ENCODE measurements at places on chromosomes 4 and X.

DNA sequence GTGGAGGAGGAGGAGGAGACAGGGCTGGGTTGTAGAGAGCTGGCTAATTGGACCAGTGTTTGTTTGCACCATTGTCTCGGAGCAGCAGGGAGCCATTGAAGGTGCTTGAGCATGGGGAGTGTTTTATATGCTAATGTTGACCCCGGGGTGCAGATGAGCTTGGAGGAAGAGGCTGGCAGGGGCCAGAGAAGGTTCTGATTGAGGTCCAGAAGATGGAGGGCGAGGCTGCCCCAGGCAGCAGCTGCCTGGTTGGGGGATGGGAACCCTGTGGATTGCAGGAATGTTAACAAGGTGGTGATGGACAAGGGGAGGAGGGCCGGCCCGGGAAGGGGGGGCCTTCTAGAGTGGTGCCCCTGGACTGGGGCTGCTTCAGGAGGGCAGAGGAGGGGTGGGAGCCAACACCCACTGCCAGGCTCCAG is 18.0 kb downstream of the DOK7 start:
- no peak for DNase-seq

- DNase-seq, result no peak
These were observed 1092.3 kb downstream of the ARAP2 start for GRCh38 chr4:35151816-35152572.

DNA sequence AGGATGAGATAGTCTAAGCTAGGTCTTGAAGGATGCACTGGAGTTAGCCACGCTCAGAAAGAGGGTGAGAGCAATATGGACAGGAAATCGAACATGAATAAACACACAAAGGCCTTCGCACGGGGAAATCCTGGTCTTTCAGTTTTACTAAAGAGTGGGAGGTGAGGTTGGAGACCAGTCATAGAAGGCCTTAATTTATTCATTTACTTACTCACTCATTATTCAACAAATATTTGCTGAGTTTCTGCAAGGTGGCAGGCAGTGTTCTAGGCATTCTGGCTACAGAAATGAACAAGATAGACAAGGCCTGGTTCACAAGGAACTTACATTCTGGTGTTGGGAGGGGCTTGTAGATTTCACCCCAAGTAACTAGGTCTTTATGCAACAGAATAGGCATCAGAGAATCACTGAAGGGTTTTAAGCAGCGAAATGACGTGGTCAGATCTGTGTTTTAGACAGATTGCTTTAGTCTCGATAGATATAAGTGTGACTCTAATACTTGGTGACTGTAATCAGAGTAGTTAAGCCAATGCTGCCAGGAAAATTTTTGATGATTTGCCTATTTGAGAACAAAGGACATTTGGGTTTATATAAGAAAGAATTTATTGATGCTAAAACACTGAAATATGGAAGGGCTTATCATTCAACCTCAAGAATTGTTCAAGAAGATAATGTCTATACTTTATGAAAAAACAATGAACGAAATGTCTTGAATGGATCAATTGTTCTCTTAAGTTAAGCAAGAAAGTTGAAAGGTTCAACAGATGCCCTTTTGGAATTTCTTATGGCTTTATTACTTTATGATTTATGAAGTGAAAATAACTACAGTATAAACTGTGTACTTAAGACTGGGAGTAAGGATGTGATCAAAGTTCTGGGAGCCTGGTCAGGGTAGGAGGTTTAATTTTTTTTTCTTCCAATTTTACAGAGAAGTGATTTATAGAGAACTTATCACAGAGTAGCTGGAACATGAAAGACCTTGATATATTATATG is 184.4 kb upstream of the CASK start:
- DNase-seq, result no peak

GRCh38 chrX:55210931-55211677 is 9.0 kb upstream of the PAGE5 start:
- DNase-seq, result no peak

DNA sequence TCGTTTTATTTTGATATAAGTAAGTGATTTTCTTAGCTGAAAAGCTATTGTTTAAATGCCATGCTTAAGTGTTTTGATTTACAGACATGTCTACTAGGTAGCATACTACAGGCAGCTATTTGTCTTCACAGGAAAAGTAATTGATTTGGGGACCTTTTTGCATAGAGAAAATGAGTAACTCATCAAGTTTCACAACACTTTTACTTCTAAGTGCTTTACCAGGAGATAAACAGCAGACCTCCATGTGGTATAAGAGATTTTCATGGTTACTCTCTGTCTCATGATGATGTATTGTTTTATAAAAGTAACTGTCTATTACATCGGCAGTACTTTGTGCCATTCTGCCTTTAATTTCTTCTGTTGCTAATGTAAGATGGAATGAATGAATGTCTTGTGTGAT is 28.7 kb downstream of the RBPJ start:
- no peak for DNase-seq

DNA sequence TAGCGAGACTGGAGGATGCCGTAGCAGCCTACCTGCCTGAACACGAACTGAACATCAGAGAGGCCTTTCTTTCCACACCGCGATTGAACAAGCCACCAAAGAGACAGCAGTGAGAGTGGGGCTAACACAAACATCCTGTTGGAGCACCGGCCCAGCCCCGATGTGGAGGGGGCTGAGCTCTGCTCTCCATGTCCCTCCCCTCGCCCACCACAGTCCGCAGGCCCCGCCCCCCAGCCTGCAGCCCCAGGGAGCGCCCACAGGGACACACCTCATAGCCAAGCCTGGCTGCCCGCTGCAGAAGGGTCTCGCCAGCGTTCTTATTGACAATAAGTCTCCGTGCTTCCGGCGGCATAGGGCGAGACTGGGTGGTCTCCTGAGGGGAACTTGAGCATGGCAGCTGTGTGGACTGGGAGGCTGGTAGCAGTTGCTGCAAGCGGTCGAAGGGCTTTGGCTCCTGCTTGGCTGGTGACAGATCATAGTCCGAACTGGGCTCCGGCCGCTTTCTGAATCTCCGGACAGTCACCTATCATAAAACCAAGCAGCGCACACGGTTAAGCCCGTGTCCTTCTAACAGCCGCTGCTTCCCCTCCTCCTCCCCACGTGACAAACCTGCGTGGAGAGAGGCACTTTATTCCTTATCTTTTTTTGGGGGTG is 35.8 kb downstream of the BCOR start:
- DNase-seq, result no peak

DNA sequence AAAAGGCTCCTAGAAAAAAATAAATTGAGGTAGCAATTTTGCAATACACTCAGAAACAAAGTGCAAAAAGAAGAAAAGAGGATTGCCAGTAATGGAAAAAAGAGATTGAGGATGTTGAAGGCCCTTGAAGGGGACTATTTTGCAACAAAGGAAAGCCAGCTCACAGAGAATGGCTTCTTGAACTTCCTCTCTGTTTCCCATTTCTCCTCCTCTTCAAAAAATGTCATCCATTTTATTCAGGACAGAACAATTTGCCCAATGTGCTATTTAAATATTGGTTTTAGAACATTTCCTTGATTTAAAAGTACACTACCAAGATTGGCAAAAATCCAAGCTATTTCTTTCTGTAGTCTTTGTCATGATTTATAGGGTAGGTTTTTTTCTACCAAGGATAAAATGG is 60.2 kb downstream of the GASK1B start:
- DNase-seq, result no peak

GRCh38 chr4:169231647-169232262 is 39.0 kb downstream of the SH3RF1 start:
- DNase-seq, result no peak

- DNase-seq, result no peak
These were observed 1.0 kb upstream of the USP27X start for GRCh38 chrX:49878128-49878833.

GRCh38 chr4:114026447-114026846 is 47.0 kb upstream of the ARSJ start:
- no peak for DNase-seq

DNA sequence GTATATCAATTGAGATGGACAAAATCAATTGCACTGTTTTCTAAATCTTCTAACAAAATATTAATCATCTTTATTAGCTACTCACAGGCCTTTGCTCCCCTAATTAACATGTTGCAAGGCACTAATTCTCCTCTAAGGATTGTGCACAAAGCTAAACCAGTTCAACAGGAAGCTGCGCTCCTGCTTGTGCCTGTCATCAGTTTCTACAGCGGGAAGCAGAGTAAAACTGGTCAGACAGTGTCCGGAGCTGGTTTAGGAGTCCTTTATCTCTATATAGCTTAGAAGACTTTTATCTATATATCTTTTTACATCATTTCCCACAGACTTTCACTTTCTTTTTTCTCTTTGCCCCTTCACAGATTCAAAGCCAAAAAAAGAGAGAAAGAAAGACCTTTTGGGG is 79.1 kb downstream of the ELOVL6 start:
- DNase-seq, result no peak

- no peak for DNase-seq
These were observed 36.0 kb downstream of the CXCL8 start for GRCh38 chr4:73776321-73776729.

GRCh38 chr4:55397126-55397436 is 1.3 kb downstream of the TMEM165 start:
- no peak for DNase-seq

DNA sequence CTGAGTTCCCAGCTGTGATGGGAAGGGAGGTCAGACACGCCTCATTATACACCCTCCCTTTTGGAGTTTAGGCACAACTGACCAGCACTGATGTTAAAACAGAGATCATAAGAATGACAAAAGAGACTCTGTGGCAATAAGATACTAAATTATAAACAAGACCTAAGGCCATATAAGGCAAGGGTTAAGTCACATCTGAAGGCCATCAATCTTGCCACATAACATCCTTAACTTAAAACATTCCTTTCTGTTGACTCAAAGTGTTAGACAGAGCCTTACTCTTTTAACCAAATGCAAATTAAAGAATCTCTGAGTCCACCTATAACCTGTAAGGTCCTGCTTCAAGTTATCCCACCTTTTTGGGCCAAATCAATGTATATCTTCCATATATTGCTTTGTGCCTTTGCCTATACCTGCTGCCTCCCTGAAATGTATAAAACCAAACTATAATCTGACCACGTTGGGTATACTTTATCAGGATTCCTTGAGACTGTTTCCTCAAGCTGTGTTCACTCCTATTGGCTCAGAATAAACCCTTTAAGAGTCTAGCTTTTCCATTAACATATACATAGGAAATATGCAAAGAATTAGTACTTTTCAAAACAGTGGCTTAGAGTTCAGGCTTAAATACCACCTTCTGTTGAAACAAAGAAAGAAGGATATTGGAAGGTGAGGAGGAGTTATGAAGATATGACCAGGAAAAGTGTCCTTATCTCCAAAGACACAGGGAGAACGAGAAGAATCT is 214.4 kb upstream of the PPP1R2C start:
- no peak for DNase-seq

GRCh38 chrX:97740044-97740443 is 856.3 kb downstream of the RPA4 start:
- no peak for DNase-seq

GRCh38 chrX:149074398-149074797 is 430.7 kb downstream of the IDS start:
- DNase-seq, result no peak

GRCh38 chr4:181202240-181202639 is 1041.0 kb upstream of the TENM3 start:
- DNase-seq, result no peak

DNA sequence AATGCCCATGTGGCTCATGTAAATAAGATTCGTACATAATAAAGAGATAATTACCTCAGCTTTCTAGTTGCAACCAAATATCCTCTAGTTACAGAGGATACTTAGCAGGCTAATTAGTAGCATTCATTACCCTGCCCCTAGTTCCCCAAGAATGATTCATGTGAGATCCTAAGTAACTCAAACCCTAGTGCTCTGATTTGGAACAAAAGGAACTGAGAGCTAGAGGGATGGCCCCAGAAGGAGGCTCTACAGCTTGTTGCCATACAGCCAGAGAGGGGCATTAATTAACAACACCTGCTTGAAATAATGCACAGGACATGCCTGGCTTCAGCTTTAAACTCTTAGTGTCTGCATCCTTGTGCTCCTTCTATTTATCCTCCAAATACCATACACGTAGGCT is 32.6 kb upstream of the CBR4 start:
- DNase-seq, result no peak

DNA sequence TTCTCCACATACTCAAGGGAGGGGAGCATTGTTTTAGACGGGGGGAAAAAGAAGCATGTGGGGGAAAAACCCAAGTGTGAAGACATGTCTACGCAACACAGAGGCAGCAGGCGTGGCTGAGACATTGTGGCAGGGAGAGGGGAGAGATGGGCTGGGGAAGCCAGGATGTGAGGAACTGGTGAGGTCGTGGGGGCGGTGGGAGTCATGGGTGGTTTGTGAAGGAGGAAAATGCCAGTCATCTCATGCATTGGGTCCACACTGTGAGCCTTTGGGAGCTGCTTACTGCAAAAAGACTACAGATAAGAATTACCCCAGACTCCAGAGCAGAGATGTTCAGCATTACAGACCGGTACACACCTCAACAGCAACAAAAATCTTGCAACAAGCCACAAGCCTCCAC is 2.1 kb downstream of the JAKMIP1 start:
- DNase-seq, result no peak

DNA sequence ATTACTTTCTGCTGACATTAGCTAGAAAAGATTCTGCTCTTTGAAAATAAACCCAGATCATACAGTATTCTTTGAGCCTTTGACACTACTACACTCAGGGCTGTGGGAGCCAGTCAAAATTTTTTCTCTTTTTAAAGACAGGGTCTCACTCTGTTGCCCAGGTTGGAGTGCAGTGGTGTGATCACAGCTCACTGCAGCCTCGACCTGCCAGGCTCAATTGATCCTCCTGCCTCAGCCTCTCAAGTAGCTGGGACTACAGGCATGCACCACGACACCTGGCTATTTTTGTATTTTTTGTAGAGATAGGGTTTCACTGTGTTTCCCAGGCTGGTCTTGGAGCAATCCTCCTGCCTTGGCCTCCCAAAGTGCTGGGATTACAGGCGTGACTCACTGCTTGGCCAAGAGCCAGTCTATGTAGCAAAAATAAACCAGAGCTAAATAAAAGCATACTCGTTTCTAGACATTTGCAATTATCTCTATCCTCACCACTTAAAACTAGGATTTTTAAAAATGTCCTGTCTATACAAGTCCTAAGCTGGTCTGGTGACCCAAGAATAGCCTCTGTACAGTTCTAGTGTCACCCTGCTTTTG is 43.2 kb downstream of the AKAP4 start:
- no peak for DNase-seq

GRCh38 chrX:47514533-47515235 is 31.7 kb upstream of the ZNF41 start:
- no peak for DNase-seq

DNA sequence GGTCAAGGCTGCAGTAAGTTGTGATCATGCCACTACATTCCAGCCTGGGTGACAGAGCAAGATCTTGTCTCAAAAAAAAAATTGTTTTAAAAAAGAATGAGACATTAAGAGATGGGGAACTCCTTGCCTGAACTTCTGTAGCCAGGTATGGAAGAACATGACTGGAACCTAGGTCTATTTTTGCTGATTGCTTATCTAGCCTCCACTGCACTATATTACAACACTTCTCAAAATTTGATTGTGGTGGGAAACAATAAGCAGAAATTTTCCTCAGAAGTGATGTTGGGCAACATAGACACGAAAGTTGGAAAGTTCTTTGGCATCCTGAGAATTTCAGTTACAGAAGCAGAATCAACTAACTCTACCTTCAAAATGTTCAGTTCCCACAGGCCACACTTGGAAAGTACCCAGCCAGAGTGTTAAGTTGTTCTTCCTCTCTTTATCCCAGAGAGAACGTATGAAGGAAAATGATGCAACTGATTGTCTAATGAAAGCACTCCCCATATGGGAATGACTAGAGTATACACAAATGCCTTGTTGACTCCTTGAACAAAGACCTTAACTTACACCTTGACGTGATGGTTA is 50.0 kb downstream of the LUZP4 start:
- DNase-seq, result no peak

- no peak for DNase-seq
These were observed 23.4 kb downstream of the SPACA5 start for GRCh38 chrX:48030237-48030636.
